ENCODE measurements at places on chromosomes 11 and 22.

DNA sequence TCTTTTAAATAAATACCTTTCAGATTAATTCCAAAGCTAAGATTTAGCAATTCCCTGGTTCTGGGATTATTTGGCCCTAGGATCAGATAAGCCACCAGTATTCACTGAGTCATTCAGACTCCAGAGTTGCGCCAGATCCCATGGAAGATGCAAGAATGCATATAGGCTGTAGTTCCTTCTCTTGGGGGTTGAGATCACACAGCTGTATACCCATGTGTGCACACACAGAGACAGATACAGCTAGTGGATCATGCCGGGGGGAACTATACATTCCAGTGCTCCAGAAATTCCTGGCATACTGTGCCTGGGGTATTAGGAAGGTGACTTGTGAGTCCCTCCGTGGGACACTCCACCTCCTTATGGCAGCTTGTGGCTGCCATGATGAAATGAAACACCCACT, 75.4 kb downstream of the ZBTB16 start:
- DNase-seq: peak; percentile 76

DNA sequence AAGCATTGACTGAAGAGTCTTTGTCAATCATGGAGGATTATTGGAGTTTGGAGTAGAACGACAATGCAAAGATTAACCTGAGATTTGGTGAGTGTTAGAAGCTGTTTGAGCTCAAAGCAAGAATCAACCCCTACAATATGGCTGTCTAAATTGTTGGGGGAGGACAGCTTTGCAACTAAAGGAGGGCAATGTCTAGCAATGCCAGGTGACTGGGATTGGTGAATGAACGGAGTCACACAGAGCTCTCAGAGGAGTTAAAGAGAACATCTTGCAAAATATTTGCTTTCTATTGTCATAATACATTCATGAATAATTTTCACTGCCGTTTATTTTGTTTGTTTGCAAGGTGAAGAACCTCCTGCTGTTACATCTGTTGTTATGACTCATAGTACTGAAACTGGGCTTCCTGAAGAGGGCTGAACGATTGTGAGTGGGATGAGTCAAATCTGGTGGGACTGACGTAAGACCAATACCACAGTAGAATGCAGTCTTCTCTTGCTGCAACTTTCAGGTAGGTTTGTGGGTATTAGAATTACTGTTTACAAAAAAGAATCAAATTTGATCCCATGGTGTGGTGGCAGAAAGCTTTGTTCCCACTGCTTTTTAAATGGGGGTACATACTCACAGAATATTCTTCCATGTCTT, 281.9 kb downstream of the CADM1 start:
- peak; percentile 95 for DNase-seq

DNA sequence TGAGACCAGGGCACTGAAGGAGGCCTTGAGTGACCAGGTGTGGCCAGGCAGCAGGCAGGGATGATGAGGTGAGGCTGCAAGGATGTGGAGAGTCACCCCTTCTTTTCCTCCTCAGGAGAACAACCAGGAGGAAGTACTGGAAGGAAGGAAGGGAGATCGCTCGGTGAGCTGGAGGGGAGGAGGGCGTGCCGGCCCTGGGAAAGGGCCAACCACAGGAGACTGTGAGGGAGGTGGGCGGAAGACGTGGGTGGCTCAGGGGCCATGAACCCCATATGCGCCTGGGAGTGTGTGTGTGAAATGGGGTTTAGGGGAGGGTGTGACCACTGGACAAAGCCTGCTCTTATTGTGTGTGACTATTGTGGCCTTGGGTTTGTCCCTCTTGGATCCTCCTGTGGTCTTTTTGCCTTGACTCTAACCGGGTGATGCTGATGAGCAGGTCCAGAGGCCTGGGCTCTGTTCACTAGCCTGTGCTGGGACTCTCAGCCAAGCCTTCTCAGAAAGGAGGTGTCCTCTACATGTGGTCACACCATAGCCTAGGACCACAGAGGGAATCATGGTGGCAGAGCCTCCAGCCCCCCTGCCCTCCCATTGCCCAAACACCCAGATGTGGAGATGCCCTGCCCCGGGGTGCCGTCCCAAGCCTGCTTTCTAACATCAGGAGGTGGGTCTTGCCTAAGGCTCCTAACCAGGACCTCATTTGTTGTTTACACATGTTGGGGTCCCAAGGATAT, 41.3 kb upstream of the TUB start:
- DNase-seq: no peak

DNA sequence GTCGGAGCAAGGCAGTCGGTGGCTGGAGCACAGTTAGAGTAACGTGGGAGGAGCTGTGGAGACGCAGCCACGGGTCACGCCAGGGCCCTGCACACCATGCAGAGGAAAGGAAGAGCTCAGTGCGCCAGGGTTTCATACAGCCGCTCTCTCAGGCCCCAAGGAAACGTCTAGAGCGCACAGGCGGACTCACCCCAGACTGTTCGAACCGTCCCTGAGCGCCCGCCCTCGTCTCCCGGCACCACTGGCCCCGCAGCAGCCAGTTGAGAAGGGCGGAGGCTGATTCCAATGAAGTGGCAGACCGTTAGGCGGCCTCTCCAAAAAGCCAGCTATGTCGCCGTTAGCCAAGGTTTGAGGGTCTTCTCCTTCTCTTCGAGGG, 483 bp upstream of the HYLS1 start:
- DNase-seq: no peak

- DNase-seq: no peak
Observed at GRCh38 chr22:35400501-35400790, 506 bp downstream of the MCM5 start.

DNA sequence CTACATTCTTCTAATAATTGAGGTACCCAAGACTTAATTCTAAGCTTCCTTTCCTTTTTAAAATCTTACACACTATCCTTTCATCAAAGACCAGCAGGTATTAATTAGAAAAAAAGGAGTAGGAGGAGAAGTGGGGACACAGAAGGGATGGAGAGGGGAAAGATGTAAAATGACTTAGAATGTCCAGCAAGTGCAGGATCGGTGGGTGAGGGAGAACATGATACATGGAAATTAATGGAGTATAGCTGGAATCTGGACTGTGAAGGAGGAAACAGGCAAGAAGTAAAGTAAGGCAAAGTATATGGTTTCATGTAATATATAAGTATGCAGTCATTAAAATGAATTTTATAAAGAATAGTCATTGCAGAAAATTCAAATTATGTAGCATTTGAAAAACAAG, 63.7 kb upstream of the SC5D start:
- no peak for DNase-seq

DNA sequence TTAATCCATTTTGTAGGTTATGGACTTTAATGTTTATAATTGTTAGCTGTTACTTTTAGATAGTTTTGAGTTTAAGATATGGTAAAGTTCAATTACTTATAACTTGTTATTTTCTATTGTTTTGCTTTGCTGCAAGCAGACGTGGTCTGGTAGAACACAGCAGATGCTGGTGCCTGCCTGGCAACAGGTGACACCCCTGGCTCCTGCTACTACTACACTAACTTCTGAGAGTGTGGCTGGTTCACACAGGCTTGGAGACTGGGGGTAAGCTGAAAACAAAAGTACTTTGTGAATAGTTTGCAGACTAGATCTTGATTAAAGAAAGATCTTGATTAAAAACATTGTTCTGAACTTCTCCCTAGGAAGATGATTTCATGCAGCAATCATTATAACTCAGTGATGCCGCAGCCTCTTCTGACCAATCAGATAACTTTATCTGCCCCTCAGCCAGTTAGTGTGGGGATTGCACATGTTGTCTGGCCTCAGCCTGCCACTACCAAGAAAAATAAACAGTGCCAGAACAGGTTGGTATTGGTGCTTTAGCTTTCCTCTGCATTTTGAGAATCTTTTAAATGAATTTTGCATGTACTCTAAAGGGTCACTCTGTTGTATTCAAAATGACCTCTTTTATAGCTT, 90.4 kb downstream of the HIPK3 start:
- no peak for DNase-seq

DNA sequence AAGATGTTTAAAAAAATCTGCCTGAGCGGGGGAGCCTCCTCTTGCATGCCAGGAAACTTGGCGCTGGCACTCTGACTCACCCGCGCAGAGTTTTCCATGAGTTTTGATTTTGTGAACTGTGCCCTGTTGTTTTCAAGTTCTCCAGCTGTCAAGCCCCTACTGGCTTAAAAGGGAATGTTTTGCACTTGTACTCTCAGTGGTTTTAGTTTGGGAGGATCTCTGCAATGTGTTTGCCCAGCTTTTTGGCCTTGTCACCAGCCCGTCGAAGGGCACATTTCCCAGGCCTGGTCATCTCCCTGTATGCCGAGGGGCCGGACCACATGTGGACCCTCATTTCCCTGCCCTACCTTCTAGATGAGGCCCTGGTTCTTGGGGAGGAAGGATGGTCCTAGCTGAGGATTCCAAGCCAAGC, 12.2 kb downstream of the MRGPRF start:
- DNase-seq: peak; percentile 82

DNA sequence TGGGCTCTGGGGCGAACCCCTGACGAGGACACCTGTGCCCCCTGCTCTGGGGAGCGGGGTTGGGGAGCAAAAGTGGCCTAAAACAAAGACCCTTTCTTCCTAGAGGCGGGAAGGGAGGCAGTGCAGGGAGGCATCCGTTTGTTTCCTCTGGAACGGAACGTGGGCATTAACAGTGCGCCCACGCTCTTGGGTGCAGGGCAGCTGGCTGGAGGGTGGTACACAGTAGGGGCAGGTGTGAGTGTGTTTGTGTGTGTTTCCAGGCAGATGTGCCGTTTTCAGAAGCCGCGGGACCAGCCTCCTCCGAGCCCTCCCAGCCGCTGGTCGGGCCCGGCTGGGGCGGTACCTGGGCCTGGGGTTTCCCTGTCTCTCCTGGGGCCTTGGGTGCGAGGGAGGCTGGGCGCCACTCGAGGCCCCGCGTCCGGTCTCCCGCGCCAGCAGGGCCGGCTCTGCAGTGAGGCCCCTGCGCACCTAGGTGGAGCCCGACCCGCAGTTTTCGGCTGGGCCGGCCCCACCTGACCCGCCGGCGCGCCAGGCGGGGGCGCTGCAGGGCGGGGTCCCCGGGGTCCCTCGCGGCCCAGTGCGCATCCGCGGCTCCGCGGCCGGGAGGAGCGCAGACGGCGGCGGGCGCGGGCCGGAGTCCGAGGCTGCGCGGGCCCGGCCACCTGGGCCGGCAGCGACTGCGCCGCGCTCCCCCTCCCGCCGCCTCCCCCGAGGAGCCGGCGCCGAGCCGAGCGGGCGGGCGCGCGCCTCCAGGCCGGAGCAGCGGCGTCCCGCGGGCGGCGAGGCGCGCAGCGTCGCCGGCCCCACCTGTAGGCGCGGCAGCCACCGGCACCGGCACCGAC, 1252.7 kb downstream of the BRD1 start:
- DNase-seq: no peak

GRCh38 chr11:67022961-67023956, at the start of gene SYT12:
Gene SYT12 (plus strand): TSS chr11:67023134. CDS start chr11:67030145, 7,011 bp downstream.
- DNase-seq: no peak

- DNase-seq: no peak
Observed at GRCh38 chr22:26903030-26903856, 245.9 kb downstream of the MIAT start.

DNA sequence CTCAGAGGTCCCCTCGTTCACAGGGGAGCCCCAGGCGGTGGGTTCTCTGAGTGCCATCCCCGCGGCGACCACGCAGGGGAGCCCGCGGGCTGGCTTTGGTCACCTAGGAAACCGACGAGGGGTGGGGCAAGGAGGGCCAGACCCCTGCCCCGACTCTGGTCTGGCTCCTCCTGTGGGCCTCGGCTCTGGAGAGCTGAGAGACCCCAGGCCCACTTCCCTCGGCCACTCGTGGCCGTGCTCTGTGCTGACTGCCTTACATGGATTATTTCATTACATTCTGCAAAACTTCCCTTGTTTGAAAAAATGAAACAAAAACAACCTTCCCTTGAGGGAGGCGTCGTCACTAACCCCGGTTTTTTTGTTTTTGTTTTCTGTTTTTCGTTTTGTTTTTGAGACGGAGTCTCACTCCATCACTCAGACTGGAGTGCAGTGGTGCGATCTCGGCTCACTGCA, 15.1 kb upstream of the CYTH4 start:
- DNase-seq: no peak

GRCh38 chr22:44211256-44211945, 30.7 kb downstream of the PARVG start:
- no peak for DNase-seq

- no peak for DNase-seq
Observed at GRCh38 chr22:37218399-37218770, 6.1 kb upstream of the SSTR3 start.

GRCh38 chr11:79971255-79971654, 530.4 kb upstream of the TENM4 start:
- no peak for DNase-seq

DNA sequence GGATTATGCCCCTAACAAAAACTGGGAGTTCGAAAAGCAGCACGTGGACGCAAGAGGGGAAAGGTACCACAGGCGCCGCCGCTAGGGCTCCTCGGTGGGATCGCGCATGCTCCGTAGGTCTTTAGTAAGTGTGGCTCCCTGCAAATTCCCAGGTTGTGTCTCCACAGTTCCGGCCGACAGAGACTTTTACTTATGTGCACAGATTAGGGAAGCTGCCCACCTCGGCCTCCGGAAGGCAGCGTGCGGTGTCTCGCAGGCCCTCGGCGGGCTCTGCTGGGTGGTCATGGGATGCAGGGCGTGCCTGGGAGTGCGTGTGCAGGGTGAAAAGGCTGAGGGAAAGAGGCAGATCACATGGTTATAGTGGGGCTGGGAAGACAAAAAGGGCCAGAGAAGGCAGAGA, 39.7 kb upstream of the PANX1 start:
- DNase-seq: no peak

DNA sequence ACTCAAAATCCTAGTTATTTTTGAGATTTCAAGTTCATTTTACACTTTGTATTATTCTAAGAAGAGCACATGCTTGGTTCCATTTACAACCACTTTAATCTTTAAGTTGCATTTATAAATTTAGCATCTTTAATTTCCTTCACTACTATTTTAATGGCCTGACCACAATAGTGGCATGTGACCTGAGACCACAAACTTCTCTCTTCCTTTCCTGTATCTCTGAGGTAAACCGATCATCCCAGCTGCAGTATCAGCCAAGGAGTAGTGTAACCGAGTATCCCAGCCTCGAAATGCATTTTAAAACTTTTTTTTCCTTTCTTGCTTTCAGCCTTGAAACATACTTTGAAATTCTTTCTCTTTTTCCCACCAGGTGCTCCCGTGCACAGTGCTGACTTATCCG, 28.7 kb upstream of the CBX6 start:
- DNase-seq: no peak

- DNase-seq: no peak
Observed at GRCh38 chr11:115154355-115154736, 349.9 kb downstream of the CADM1 start.

- no peak for DNase-seq
Observed at GRCh38 chr22:45430871-45431270, 17.4 kb downstream of the RIBC2 start.

Data from astrocyte of the spinal cord (primary cell).